ENCODE measurements at places on chromosomes 16 and 17. TPM values are rescaled to one million over a fixed set of nuclear protein-coding genes. Genes with fewer than 3 reads are reported as not detected.

DNA sequence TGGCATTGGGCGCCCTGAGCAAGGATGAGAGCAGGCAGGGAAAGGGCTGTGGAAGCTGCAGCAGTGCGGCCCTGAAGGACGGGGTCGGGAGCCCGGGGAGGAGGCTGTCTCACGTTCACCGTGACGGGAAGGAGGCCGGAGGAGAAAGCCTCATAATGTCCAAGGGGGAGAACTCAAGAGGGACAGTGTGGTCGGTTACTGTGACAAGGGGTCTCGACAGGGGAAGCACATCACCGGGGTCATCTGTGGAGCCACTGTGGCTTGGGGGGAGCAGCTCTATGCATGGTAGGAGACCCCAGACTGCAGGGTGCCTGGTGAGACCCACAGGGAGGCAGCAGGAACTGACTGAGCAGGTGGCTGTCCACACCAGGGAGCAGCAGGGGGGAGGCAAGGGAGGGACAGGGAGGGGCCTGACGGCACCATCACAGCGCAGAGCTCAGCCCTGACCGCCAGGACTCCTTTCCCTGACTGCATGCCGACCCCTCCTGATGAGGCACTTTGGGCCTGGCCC lies 154.6 kb upstream of the CHMP6 start:
- no peaks in the 10 kb centered on the region for H3K27me3 ChIP-seq
- no peaks in the 10 kb centered on the region for H3K36me3 ChIP-seq
- no peak for DNase-seq
- H3K4me3 ChIP-seq, result no peak overlapping the region
- H3K27ac ChIP-seq, result no peak overlapping the region

- DNase-seq, result no peak
- no peaks in the 10 kb centered on the region for H3K4me1 ChIP-seq
- no peak overlapping the region for H3K4me3 ChIP-seq
- H3K36me3 ChIP-seq, result no peaks in the 10 kb centered on the region
- H3K27ac ChIP-seq, result no peak overlapping the region
- peaks cover 6% of the 10 kb centered on the region for H3K27me3 ChIP-seq
These were observed 243.4 kb upstream of the IRX5 start for GRCh38 chr16:54687043-54687899.

Gene YPEL2
- 27.0 TPM for total RNA-seq

DNA sequence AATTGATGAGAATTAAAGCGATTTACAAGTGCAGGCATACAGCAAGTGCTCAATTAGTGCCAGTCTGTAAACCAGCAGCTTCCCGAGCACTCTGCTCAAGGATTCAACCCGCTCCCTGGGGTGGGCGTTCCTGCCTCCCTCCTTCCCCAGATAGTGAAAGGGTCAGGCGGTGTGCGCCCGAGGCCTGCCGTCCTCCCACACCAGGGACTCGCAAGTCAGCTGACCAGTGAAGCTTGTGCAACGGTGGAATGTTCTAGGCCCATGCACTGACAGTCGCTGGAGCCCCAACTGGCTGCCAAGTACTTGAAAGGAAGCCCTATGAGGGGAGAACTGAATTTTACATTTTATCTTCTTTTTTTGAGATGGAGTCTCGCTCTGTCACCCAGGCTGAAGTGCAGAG lies 53.5 kb upstream of the PABPN1L start:
- H3K4me1 ChIP-seq, result peaks cover 46% of the 10 kb centered on the region
- H3K27me3 ChIP-seq, result no peaks in the 10 kb centered on the region
- no peaks in the 10 kb centered on the region for H3K36me3 ChIP-seq
- no peak for DNase-seq
- no peak overlapping the region for H3K4me3 ChIP-seq

Gene TNS4
- not detected for total RNA-seq

DNA sequence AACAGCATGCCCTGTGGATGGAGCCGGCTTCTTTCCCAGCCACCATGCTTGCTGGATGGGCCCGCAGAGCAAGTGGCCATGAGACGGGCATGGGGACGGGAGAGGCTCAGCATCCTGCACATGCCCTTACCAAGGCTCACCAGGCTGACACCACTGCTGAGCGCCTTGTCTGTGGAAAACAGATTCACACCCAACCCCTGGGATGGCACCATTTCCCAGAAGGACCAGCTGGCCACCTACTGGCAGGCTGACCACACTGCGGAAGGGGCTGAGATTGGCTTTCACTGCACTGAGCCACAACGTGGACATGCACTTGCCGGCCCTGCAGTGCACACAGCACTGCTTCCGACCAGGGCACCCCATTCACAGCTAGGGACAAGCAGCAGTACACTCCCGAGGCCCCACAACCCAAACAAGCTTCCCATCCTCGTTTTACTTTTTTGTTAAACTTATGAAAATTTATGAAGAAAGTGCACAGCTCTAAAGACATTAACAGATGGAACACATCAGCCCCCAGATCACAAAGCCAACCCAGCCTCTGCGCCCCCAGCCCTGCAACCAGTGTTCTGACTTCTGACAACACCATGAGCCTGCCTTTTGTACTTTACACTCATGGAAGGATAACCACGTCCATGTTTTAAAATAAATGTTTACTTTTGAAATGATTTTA lies 13.9 kb upstream of the KRTAP17-1 start:
- no peaks in the 10 kb centered on the region for H3K36me3 ChIP-seq
- no peaks in the 10 kb centered on the region for H3K27me3 ChIP-seq
- H3K4me1 ChIP-seq, result no peaks in the 10 kb centered on the region
- DNase-seq, result peak; percentile 25

DNA sequence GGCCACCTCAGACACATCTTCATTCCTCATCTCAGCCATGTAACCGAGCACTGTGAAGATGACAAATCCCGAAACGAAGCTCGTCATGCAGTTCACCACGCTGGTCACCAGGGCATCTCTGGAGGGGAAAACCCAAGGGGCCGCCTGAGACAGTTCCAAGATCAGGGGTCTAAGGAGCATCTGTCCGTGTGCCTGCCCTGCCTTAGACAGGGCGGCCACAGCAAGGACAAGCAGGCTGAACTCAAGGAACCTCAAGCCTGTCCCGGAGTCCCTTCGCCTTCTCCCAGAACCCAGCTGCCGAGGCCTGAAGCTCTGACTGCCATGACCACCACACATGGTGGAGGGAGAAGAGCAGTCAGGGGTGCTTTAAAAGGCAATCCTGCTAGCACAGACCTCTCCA lies 22.7 kb downstream of the SLC6A4 start:
- H3K36me3 ChIP-seq, result no peaks in the 10 kb centered on the region
- no peak for DNase-seq
- H3K4me1 ChIP-seq, result no peaks in the 10 kb centered on the region
- H3K27me3 ChIP-seq, result no peaks in the 10 kb centered on the region
- no peak overlapping the region for H3K4me3 ChIP-seq

Gene TNP2
- not detected for total RNA-seq

DNA sequence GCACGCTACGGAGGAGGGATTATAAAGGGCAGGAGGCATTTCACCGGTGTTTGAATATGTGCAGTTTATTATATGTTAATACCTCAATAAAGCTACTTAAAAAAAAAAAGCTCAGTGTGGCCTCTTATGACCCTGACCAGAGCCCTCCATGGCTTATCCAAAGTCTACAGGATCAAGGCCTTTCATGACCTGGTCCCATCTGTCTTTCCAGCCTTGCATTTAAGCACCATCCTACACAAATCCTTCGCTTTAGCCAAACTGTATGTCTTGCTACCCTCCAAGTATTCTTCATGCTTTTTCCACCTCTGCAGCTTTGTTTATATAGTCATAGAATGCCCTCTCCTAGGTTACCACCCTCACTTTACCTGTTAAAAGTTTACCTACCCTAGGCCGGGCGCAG lies 6.5 kb downstream of the MFSD6L start:
- H3K36me3 ChIP-seq, result no peaks in the 10 kb centered on the region
- no peak for DNase-seq
- peaks cover 14% of the 10 kb centered on the region for H3K4me1 ChIP-seq

DNA sequence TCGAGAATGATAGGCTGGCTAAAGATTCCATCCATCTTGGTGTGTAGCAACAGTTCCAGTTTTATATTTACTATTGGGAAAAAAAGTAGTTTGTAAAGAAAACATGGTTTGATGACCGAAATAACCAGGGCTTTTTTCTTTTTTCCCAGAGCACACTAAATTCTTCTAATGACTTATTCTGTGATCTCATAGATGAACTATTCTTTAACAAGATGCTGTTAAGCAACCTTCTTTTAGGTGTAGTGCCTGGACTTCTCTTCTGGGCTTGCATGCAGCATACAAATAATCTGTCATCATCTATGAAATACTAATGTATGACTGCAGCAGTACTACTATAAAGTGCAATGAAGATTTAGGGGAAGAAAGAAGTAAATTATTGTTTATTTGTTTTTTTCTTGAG lies 11.0 kb upstream of the CAPNS2 start:
- DNase-seq, result no peak
- H3K27ac ChIP-seq, result no peak overlapping the region
- H3K4me1 ChIP-seq, result peaks cover 8% of the 10 kb centered on the region
- H3K27me3 ChIP-seq, result no peaks in the 10 kb centered on the region
- no peaks in the 10 kb centered on the region for H3K36me3 ChIP-seq
- H3K4me3 ChIP-seq, result no peak overlapping the region

GRCh38 chr17:66535611-66536010 lies 233.2 kb downstream of the PRKCA start:
- H3K4me3 ChIP-seq, result no peak overlapping the region
- H3K27me3 ChIP-seq, result no peaks in the 10 kb centered on the region
- H3K27ac ChIP-seq, result no peak overlapping the region
- DNase-seq, result no peak
- no peaks in the 10 kb centered on the region for H3K36me3 ChIP-seq

Gene KRTAP1-5
- total RNA-seq, result not detected

Gene SETD1A
- 4.7 TPM for total RNA-seq

DNA sequence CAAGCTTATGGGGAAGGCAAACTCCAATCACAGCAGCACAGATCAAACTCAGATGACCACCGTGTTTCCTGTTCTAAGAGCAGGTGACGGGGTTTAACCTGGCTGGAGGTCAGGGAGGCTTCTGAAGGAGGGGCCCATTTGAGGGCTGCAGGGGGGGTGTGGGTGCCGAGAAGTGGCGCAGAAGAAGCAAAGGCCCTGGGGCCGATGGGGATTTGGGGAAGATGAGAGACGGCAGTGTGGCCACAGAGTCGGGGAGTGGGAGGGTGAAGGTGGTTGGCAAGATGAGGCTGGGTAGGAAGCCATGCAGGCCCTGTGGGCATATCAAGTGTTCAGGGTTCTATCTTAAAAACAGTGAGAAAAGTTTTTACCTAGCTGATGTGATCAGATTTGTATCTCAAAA lies 122.9 kb downstream of the CLEC16A start:
- peak overlapping the region; percentile 33 for H3K27ac ChIP-seq
- no peak overlapping the region for H3K4me3 ChIP-seq
- peaks cover 7% of the 10 kb centered on the region for H3K4me1 ChIP-seq
- DNase-seq, result no peak
- no peaks in the 10 kb centered on the region for H3K36me3 ChIP-seq
- H3K27me3 ChIP-seq, result no peaks in the 10 kb centered on the region

- DNase-seq, result peak; percentile 27
- no peaks in the 10 kb centered on the region for H3K27me3 ChIP-seq
- no peak overlapping the region for H3K27ac ChIP-seq
- no peak overlapping the region for H3K4me3 ChIP-seq
These were observed 467.3 kb downstream of the KCNJ2 start for GRCh38 chr17:70636517-70637133.

GRCh38 chr16:17149904-17150483 lies 320.8 kb downstream of the XYLT1 start:
- H3K27ac ChIP-seq, result no peak overlapping the region
- H3K36me3 ChIP-seq, result no peaks in the 10 kb centered on the region
- H3K4me3 ChIP-seq, result no peak overlapping the region

DNA sequence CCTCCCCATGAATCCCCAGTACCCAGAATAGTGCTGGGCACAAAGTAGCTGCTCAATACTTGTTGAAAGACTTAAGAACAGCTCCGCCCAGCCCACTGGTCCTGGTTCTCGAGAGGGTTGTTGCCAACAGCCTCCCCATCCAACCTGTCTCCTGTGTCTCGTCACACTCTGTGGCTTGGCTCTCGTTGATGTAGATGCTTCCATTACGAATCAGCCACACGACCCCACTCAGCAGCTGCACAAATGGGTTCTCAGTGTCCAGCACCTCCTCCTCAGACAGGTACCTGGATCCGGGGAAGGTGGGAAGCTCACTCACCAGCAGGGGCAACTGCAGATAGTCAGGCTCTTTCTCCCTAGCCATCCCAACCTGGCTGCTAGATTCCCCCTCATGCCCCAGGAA lies 2.1 kb downstream of the NAGPA start:
- no peak overlapping the region for H3K27ac ChIP-seq
- H3K27me3 ChIP-seq, result no peaks in the 10 kb centered on the region
- H3K36me3 ChIP-seq, result peaks cover 2% of the 10 kb centered on the region
- H3K4me1 ChIP-seq, result peaks cover 32% of the 10 kb centered on the region
- DNase-seq, result no peak

- H3K27ac ChIP-seq, result no peak overlapping the region
- no peaks in the 10 kb centered on the region for H3K27me3 ChIP-seq
- no peaks in the 10 kb centered on the region for H3K4me1 ChIP-seq
- no peaks in the 10 kb centered on the region for H3K36me3 ChIP-seq
- DNase-seq, result no peak
These were observed 92.2 kb downstream of the TUBD1 start for GRCh38 chr17:59800530-59800942.

DNA sequence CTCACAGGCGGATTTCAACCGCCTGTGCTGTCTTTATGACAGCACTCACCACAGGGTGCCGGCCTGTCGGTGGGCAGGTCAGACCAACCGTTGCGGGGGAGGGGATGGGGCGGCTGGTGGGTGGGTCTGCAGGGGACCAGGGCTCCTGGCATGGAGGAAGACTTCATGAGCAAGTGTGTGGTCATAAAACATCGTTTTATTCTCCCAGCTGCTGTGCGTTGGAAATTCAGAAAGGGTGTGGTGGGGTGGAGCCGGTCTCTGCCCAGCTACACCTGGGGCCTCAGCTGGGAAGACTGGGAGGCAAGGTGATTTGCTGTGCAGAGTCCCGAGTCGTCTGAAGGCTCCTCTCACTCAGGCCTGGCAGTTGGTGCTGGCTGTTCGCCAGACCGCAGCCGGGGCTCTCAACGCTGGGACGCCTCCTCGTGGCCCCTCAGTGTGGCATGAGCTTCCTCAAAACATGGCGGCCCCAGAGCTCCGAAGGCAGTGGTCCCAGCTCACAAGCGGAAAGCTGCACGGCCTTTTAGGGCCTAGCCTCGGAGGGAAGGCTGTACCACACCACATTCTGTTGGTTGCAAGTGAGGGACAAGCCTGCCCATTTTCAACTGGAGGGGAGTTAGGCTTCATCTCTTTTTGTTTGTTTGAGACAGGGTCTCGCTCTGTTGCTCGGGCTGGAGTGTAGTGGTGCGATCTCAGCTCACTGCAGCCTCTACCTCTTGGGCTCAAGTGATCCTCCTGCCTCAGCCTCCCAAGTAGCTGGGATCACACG lies 45.8 kb upstream of the GSE1 start:
- H3K27me3 ChIP-seq, result no peaks in the 10 kb centered on the region
- H3K27ac ChIP-seq, result no peak overlapping the region
- H3K4me3 ChIP-seq, result no peak overlapping the region
- H3K36me3 ChIP-seq, result no peaks in the 10 kb centered on the region
- H3K4me1 ChIP-seq, result peaks cover 61% of the 10 kb centered on the region

Data from body of pancreas (tissue), 4 donors.